ENCODE measurements at places on chromosomes 5 and 9.

GRCh38 chr9:109143881-109144562 lies 23.0 kb downstream of the FRRS1L start:
- no peak for DNase-seq

DNA sequence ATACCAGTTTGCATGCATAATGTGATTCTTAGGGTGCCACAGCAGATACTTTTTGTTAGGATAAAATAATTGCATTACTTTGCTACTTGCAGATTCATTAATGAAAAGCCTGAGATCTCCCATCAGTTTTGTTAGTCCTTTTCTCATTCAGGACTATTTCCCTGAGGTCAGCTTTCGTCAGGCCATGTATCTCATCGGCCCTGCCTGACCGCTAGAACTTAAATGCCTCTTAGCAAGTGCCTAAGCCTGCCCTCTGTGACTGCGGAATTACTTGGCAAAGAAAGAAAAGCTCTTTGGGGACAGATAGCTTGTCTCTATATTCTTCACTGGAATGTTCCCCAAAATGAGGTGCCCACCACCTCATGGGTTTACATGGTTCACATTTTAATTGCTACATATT lies 147.8 kb downstream of the KCTD16 start:
- no peak for DNase-seq

DNA sequence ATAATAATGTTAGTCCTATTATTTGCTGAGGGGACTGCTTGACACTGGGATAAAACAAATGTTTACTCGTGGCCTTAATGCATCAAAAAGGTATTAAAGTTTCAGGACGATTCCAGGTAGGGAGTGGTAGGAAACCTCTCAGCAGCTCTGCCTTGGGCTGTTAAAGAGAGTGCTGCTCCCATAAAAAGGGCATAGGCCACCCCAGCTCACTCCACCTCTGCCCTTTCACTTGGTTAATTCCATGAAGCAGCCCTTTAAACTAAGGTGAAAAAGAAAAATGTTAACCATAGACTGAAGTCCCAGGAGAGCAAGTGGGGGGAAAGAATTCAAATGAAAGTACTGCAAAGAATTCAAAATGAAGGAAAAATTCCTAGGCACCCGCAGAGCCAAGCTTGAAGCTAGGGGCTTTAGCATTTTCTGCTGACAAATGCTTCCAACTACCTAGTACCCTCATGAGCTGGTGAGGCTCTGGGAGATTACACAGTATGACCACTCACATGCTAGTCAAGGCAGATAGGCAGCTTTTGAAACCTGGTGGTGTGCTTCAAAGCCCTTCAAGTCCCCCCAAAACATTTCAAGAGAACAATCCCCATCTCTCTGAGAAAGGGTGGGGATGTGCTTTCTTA lies 8.5 kb downstream of the KLF9 start:
- no peak for DNase-seq

- DNase-seq: no peak
Observed at GRCh38 chr9:36946653-36947052, 87.4 kb downstream of the PAX5 start.

DNA sequence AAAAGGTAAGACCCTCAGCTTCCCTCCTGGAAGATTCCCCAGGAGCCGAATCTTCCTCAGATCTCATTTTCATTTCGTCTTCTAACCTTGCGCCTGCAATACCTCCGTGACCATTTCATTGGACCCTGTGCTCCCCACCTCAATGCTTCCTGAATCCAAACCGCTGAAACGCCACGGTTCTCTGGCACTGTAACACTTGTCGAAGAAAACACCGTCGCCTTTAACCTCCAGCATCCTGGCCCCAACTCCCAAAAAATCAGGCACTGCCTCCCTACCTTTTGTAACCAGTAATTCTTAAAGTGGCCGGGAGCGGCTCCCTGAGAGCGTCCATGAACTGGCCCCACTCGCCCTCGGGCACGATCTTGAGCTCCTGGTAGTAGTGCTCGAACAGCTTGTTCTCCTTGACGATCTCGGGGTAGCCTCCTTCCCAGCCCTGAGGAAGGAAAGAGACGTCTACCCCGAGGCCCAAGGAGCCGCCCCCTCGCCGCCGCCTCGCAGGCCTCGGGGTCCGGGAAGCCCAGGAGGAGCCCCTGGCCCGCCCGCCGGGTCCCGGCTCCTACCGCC lies 438 bp downstream of the NSUN2 start:
- no peak for DNase-seq

GRCh38 chr5:52684051-52684450 lies 103.7 kb upstream of the ITGA1 start:
- DNase-seq: no peak

GRCh38 chr9:72509053-72509452 lies 12.4 kb upstream of the TMC1 start:
- no peak for DNase-seq

DNA sequence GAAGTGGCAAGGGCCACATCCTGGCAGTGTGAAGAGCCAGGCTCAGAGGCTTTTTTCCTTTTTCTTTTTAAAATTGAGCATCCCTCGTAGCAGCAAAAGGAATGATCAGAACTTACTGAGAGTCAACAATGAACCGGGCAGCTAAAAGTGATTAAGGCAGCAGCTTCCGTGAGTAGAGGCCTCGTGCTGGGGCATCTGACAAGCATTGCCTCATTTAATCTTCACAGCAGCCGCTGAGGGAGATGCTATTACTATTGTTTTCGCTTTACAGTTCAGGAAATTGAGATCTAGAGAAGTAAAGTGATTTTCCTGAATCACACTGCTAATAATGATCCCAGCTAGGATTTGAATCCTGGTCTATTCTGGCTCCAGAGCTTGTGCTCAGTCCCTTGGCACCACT lies 30.7 kb upstream of the PTGS1 start:
- DNase-seq: no peak

GRCh38 chr5:51558682-51559081 lies 175.4 kb downstream of the ISL1 start:
- no peak for DNase-seq

DNA sequence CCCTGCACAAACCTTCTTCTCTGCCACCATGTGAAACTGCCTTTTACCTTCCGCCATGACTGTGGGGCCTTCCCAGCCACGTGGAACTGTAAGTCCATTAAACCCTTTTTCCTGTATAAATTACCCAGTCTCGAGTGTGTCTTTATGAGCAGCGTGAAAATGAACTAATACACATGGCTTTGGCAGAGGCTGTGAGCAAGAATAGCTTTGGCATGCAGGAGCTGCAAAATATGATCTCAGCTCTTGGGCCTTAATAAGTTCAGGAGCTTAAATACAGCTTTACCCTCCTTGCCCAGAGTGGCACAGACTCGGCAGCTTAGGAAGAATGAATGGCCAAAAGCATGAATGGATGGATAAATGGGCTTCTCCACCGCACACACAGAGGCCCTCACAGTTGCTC lies 15.7 kb upstream of the SLC36A1 start:
- DNase-seq: no peak

DNA sequence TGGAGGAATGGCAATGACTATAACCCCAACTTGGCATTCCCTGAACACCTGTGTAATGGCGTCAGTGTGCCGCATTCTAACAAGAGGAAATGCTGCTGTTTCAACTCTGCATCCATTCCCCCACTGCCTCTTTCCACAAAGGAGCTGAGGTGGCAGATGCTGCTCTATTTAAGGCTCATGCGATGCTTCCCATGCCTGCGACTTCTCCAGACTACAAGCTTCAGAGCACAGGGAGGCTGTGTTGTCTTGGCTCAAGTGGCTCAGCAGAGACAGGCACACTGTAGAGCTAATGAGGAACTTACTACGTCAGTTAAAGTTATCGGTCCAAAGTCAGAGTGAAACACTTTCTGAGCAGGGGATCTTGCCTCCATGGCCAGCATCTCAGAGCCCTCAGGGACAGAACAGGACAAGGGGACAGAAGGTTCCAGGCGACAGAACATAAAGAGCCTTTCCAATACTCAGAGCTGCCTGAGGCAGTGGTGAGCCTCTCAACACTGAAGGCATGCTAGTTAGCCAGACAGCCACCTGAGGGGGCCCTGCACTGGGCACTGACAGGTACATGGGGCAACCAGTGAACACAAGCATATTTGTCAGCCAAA lies 21.8 kb downstream of the TNIP1 start:
- DNase-seq: no peak

- DNase-seq: no peak
Observed at GRCh38 chr5:88833371-88834130, 49.4 kb downstream of the MEF2C start.

Measured in natural killer cell treated with Interleukin-12 subunit alpha and Interleukin-12 subunit beta and Interleukin-15 and Interleukin-18, amount 100 ng/mL, for 72 hours (primary cell).